ENCODE measurements at places on chromosomes 13 and 19.
A peak's percentile ranks its signal among the peaks of the same experiment; 100 is the strongest.

GRCh38 chr19:18657590-18658365 lies 20.9 kb downstream of the KLHL26 start:
- no peak for DNase-seq

- no peak for DNase-seq
These were observed 2494.9 kb upstream of the PCDH20 start for GRCh38 chr13:63910511-63910910.

DNA sequence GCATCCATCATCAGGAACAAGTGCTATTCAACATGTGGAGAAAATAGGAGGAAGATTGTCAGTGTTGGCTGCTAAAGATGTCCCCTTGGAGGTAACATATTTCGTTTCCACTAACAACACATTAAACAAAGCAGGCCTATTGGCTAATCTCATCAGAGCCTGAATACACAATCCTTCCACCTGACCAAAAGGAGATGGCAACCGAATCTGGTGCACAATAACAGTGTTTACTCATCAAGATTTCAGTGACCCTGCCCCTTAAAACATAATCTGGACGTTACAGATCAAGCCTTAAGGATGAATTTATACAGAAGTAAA lies 582.5 kb downstream of the EFNB2 start:
- DNase-seq, result no peak

DNA sequence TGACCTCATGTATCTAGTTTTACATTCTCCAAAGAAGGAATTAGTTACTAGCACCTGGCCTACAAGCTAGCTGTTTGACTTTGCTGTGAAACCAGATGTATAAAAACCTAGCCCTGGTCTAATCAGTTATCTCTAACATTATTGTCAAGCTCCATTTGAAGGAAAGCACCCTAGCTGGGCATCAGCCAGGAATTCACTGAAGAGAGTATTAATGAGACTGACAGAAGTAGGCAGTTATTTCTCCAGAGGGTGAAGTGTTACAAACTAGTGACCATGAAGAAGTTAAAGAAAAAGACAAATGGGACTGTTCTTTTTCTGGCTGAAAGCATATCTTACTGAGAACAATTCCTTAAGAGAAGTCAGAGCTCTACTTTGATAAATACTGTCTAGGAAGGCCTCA lies 2529.3 kb upstream of the PCDH20 start:
- DNase-seq, result no peak

DNA sequence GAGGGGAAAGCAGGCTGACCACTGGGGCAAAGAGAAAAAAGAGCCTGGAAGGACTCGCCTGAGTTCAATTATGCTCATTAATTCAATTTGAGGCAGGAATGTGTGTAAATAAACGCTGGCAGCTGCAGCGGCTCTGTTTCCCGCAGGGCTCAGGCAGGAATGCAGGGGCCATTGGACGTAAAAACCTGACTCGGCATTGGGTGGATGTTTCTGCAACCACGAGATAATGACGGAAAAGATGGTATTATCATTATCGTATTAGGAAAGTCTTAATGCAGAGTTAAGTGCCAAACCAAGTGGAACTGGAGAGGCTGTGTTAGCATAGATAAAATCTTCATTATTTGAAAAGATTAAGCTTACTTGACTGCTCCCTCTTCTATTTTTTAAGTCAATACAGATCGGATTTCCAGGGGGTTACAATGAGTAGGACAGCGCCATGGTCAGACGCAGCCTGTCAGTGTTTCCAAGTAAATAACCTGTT lies 169.8 kb downstream of the SHISA2 start:
- DNase-seq, result no peak

DNA sequence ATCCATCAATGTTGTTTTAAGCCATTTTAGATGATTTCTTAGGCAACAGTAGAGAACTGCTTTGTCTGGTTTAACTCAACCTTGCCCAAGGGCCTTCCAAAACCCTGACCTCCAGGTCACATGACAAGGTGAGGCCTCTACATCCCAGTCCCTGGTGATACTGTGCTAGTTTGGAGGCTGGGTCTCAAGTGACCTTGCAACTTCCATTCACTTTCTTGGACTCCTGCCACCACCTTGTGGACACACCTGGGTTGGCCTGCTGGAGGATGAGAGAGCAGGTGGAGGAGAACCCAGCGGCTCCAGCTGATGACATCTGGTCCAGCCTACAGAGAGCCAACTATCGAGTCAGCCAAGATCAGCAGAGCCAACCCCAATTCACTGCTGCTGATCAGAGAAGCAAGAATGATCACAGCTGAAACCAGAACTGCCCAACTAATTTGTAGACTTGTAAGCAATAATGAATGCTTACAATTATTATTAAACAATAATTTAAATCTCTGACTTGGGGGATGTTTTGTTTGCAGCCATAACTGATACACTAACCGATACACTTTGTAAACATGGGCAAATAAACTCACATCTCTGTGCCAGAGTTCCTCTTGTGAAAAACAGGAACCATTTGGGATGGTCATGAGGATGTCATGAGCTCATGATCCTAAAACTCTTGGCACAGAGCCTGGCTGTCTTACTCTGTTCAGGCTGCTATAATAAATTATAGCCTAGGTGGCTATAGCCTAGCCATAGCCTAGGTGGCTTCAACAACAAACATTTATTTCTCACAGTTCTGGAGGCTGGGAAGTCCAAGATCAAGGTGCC lies 11.5 kb downstream of the FAM187B start:
- DNase-seq, result peak; percentile 70
